ENCODE measurements at places on chromosomes 1 and 21.
A peak's percentile ranks its signal among the peaks of the same experiment; 100 is the strongest.

- DNase-seq = no peak
These were observed 3.4 kb downstream of the DIRAS3 start for GRCh38 chr1:68046885-68047658.

DNA sequence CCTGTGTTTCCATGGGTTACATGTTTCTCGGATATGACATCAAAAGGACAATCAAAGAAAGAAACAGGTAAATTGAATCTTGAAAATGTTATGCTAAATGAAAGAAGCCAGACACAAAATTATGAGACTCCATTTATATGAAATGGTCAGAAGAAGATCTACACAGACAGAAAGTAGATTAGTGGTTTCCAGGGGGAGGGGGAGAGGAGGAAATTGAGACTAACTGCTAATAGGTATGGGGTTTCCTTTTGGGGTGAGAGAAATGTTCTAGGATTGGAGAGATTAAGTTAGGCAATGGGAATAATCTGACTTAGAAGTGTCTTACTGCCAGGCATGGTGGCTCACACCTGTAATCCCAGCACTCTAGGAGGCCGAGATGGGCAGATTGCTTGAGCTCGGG lies 21.8 kb downstream of the ITGB3BP start:
- DNase-seq = no peak

DNA sequence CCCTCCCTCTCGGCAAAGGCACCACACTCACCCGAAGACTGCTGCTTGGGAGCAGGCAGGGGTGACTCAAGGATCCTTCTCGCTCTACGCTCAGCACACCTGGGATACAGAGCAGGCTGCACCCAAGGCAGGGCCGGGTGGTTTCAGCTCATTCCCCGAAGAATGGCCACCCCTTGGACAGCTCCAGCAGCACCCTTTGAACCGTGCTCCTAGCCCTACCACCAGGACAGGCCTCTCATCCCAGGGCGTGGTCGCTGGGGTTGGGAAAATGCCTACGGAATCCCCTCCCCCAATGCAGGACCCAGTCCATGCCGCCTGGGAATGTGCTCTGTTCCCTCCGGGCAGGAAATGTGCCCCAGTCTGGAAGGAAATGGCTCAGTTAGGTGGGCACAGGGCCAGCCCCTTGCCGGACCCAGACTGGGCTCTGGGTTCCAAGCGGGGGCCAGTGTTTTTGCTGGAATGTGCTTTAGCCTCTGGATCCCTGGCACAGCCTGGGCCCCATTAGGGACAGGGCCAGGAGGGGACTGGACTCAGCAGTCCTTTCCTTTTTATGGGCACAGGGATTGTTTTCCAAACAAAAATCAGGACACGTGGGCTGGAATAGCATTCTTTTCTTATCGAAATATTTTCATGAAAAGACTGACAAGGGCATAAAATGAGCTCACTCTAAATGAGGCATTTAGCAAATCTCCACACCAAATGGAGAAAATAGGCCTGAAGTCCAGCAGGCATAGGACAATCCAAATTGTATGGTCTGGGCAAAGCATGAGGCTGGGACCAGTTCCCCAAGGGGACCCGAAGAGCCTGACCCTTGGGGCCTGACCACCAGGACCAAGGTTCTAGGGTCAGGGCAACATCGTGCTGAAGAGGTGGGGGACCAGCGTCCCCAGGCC lies 7.3 kb downstream of the TMEM82 start:
- DNase-seq = no peak

DNA sequence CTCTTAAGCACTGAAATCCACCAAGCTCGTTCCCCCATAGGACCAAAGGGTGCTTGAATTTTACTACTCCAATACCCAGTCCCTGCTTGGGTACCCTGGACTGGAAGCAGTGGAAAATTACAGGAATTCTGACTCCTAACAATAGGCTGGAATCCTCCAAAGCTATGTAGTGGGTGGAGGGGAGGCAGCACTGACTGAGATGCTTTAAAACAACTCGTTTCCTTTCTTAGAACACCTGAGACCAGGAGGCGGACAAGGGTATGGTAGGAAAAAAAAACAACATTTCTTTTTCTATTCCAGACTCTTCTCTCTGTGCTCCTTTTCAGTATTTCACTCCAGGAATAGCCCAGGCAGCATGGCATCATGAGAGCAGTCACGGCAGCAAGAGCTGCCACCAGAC lies 2.3 kb downstream of the PEF1 start:
- no peak for DNase-seq

DNA sequence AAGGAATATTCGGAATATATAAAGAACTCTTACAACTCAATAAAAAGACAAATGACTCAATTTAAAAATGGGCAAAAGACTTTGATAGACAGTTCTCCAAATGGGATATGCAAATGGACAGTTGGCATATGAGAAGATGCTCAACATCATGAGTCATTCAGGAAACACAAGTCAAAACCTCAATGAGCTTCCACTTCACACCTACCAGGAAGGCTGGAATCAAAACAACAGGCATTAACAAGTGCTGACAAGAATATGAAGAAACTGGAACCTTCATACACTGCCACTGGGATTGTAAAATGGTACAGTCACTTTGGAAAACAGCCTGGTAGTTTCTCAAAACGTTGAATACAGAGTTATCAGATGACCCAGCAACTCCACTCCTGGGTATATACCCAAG lies 17.2 kb downstream of the PGBD5 start:
- DNase-seq = no peak

- no peak for DNase-seq
These were observed 52.8 kb downstream of the IGSF21 start for GRCh38 chr1:18160290-18160942.

- no peak for DNase-seq
These were observed 1.3 kb downstream of the ARHGAP29 start for GRCh38 chr1:94236013-94236491.

- DNase-seq = no peak
These were observed 655 bp downstream of the COL6A1 start for GRCh38 chr21:45982092-45982757.

- no peak for DNase-seq
These were observed 2.8 kb upstream of the TEX35 start for GRCh38 chr1:178510155-178510554.

DNA sequence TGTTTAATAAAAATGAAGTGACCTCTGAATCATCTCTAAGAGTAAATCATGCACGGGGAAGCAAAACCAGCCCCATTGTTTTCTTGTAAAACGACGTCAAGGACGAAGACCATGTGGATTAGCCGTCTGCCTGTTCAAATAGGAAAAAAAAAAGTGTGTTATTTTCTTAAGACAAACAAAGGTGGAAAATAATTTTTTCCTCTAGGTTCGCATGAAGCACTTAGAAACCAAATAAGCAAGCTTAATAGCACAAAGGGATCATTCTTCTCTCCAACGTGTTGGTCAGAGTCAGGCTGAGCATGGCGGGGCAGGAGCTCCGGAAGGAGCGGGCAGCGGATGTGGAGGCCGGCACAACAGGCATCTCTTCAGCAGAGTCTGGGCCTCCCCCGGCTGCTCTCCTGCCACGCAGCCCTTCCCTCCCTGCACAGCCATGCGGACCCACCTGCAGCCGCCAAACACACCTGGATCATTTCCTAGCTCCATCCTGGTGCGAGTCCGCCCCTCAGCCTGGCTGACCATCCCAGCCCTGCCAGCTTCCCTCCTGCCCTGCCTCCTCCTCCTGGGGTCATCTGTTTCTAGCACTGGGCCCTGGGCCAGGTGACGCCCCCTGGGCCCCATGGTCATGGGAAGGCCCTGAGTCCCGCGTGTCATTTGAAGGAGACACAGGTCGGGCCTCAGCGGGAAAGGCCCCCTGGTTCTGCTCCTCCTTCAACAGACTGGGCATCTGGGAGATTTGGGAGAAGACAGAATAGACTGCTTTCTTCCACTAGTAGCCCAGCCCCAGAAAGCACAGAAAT lies 40.2 kb downstream of the MX1 start:
- DNase-seq = no peak

GRCh38 chr1:185059950-185060571 lies 14.7 kb downstream of the RNF2 start:
- no peak for DNase-seq

DNA sequence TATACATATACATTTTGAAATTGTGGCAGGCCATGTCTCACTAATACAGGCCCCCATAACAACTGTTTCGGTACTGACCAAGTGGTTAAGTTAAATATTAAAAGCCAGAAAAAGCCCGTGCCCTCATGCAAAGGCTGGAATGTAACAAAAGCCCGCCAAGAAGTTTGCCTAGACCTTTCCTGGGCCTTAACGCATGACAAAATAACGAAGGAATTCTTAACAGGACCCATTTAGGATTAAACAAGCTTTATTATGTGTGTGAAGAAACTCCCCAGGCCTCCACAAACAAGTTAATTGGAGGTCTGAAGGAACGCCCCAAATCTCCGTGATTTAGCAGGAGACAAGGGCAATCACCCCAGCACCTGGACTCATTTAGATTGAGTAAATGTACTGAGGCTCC lies 42.4 kb downstream of the TNFSF4 start:
- no peak for DNase-seq

GRCh38 chr1:174413632-174414031 lies 34.1 kb upstream of the GPR52 start:
- no peak for DNase-seq

- DNase-seq = no peak
These were observed 283.8 kb upstream of the RUNX1 start for GRCh38 chr21:35332841-35333426.

DNA sequence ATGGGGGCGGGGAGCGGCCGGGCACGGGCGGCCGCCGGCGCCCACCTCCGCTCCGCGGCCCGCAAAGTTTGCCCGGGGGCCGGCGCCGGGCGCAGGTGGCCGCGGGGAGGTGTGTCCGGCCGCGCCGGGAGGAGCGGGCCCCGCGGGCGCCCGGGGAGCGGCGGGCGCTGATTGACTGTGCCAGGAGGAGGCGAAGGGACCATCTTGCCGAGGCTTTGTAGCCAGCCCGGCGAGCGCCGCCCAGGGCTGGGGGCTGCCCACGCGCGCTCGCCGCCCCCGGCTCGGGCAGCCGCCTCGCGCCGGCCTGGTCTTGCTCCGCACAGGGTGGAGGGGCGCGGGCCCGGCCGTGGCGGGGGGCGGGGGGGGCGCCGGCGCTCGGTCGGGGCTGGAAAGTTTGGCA lies 432 bp downstream of the EPHB2 start:
- no peak for DNase-seq

- DNase-seq = no peak
These were observed 30.7 kb upstream of the RCC2 start for GRCh38 chr1:17470021-17470799.

DNA sequence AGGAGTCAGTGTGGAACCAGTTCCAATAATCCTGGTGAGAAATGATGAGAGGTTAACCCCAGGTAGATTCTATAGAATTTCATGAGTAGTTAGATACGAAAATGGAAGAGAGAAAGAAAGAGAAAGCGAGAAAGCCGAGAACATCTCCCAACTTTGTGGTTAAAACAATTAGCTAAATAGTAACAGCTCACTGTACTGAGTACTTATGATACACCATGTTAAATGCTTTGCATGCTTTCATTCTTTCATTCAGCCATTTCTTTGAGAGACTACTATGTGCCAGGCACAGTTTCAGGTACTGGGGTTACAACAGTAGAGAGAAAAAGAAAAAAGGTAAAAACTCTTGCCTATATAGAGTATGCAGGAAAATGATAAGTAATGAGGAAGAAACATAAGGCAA lies 109.7 kb upstream of the SYT6 start:
- DNase-seq = no peak

DNA sequence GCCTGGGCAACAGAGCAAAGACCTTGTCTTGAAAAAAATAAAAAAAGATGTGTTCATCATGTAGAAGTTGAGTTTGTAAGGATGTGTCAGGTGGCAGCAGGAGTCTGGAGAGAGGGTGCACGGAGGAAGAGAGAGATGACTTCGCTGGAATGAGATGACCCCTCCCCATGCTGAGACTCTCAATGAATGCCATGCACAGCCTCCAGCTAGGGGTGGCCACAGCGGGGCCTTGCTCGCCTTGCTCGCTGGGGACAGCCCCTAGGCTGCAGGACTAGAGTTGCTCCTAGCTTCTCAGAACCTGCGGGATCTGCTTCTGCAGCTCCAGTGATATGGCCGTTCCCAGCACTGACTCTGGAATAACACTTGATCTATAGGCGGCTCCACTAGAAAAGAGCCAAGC lies 6.6 kb upstream of the C2CD2 start:
- DNase-seq = no peak

DNA sequence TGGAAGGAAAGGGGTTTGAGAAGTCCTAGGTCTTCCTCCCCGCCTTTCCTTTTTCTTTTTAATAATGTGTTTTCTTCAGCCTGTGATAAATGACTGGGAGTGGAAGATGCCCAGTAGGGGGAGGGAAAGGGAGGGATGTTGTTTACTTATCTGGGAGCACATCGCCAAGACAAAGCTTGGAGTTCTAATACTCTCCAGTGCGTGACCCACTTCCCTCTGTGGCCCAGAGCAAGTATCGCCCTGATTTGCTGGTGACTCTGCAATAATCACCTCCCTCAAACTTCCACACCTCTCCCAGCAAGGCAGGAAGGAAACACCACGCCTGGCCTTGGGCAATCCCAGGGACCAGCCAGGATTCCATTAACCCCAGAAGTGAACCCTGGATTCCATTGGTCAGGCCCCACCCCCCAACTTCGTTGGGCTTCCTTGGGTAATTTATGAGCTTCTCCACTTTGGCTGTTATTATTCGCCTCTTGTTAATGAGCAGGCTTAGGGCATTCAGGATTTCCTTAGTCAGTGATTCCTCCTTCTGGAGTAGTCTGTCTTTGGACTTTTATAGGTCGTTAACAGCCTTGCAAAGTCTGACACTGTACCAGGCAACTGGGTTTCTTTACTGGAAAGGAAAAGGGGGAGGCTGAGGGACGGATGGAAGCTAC lies 24.3 kb upstream of the GRHL3 start:
- peak; percentile 61 for DNase-seq

- DNase-seq = peak; percentile 83
These were observed at the start of gene HMGCL for GRCh38 chr1:23825076-23825761. TSS of gene HMGCL (minus strand) at chr1:23825429. CDS start at chr1:23825415, 14 bp downstream.

- no peak for DNase-seq
These were observed 116.5 kb downstream of the ZP4 start for GRCh38 chr1:237774246-237774645.

DNA sequence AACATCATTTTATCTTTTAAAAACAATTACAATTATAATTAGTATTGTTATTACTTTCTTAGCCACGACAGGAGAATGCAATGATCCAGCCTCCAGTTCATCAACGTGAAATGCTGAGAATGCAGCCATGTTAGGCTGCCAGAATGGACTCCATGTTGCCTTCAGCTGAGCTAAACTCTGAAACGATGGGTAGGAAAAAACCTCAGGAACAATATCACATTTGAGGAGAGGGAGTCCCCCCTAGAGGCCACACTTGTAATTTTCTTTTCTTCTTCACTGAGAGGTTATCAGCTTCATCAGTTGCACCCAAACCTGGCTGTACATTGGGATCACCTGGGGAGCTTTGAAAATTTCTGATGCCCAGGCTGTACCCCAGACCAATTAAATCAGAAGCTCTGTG lies 34.6 kb upstream of the DNAH14 start:
- no peak for DNase-seq

GRCh38 chr1:58808077-58808476 lies 24.2 kb upstream of the JUN start:
- DNase-seq = no peak

- DNase-seq = no peak
These were observed 45.4 kb upstream of the IPO9 start for GRCh38 chr1:201783572-201783971.

GRCh38 chr1:56190806-56191365 lies 388.5 kb downstream of the PLPP3 start:
- peak; percentile 91 for DNase-seq

GRCh38 chr1:162381941-162382750 lies 618 bp downstream of the C1orf226 start:
- no peak for DNase-seq

- DNase-seq = no peak
These were observed 13.5 kb upstream of the OR2G2 start for GRCh38 chr1:247574664-247575063.

All from stromal cell of bone marrow (primary cell).